Mesenteric fat pad (tissue), 1 donor: ENCODE measurements at places on chromosomes 7 and 10. TPM values are rescaled to one million over a fixed set of nuclear protein-coding genes. Genes with fewer than 3 reads are reported as not detected.

DNA sequence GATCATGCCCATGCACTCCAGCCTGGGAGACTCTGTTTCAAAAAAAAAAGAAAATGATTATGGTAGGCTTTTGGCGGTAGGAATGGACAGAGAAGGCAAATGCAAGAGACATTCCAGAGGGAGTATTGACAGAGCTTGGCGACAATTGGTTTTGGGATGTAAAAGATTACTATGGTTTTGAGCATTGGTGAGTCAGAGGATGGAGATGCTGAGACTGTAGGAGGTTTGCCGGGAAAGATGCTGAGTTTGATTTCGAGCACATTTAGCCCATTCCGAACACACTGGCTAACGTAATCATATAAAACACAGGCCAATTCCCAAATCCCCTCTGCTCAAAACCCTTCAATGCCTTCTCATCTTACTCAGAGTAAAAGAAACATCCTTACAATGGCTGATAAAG lies 161.6 kb upstream of the MKLN1 start:
- DNase-seq, result no peak

The LRRC4 gene
- total RNA-seq, result 6.5 TPM

The PPP1R3C gene
- 3.0 TPM for total RNA-seq

GRCh38 chr7:12637819-12638592 lies 49.4 kb upstream of the ARL4A start:
- no peak for DNase-seq

The NME8 gene
- 0.45 TPM for total RNA-seq

The PON1 gene
- 0.19 TPM for total RNA-seq
